SK-MEL-5 (cell line): ENCODE measurements at places on chromosomes 2 and 18. TPM values are rescaled to one million over a fixed set of nuclear protein-coding genes. Genes with fewer than 3 reads are reported as not detected.

PRKAG3 gene
- not detected in 2 replicates for total RNA-seq

DNA sequence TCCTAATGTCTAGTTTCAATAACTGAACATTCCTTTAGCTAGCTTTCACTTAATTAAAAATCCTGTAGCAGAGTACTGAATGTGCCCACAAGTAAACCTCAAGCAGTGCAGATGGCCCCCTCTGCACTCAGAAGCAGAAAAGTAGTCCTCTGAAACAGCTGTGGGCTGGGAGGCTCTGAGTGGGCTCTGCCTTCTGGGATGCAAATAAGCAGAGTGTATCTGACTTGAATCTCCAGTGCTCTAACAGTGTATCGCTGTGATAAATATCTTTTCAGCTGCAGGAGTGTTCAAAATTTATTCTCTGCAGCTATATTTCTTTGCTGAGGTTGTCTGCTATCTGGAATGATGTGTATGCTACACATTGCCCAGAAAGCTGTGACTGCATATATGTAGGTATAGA is 44.8 kb upstream of the SYT4 start:
- no peak for DNase-seq

GRCh38 chr2:2739231-2739795 is 408.2 kb upstream of the MYT1L start:
- no peak for DNase-seq

ASB3 gene
- total RNA-seq, result 27.9 and 31.6 TPM in 2 replicates

DNA sequence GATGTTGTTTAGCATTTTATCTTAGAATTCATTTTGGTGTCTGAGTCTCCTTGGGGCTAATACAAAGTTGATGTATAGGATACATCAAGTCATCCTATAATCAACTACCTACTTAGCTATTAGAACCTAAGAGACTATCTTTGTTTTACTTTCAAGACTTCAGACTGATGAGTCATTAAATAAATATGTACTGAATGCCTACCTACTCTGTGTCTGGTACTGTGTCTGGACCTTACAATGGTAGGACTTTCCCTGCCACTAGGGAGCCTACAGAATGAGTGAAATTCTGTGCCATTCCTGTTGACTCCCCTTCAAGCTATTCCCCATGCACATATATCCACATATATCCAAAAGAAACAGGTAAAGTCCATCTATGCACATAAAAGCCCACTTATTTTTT is 114.5 kb downstream of the ERBB4 start:
- DNase-seq, result no peak

ICOS gene
- total RNA-seq, result 1.7 and 2.1 TPM in 2 replicates
